ENCODE measurements at places on chromosomes 2 and 18.

DNA sequence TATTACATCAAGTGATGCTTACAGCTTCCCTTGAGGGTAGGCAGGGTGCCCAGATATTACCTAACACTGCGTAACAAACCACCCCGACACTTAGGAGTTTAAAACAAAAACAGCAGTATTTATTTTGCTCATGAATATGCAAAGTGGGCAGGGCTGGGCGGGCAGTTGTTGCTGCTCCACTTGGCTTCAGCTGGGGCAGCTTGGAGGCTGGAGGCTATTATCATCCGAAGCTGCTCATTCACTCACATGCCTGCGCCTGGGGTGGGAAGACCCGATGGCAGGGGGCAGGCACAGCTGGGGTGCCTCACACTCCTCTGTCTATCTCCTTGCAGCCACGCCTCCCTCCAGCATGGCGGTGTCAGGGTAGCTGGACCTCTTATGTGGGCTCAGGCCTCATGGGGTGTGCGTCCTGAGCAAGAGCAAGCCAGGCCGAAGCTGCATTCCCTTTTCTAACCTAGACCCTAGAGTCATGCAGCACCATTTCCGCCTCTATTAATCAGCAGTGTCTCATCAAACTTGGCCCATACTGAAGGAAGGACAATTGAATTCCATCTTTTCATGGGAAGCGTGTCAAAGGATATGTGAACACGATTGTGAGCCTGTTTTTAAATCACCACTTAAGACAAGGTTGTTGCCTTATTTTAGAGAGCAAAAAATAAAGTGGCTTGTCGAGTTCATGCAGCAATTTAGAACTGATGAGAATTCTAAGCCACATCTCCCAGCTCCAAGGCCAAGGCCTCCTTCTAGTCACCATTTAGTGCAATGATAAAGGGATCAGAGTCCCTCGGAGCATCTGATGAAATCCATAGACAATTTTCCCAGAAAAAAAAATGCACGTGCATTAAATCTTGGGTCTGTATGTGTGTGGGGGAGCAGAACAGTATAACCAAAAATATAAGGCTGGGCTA lies 54.9 kb downstream of the SDC1 start:
- DNase-seq, result no peak

GRCh38 chr2:176843208-176843607 lies 369.4 kb upstream of the HNRNPA3 start:
- no peak for DNase-seq

DNA sequence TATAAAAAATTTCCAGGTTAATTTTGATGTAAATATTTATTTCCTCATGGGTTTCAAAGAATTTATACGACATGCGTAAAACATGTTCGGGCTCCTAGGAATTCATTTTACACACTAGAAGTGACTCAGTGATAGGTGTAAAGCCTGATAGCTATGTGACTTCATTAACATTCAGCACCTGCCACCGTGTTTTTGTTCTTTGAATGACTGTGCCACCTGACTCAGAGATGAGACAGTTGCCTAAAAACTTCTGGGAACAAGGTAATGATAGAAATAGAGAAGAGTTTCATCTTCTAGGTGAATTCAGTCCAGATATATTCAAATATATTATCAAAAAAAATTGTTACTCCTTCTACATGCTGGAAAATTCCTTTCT lies 10.0 kb downstream of the IL1R2 start:
- DNase-seq, result no peak

GRCh38 chr2:191797500-191797899 lies 49.4 kb downstream of the CAVIN2 start:
- DNase-seq, result no peak

GRCh38 chr18:79400591-79401381 lies 5.1 kb downstream of the NFATC1 start:
- DNase-seq, result no peak

DNA sequence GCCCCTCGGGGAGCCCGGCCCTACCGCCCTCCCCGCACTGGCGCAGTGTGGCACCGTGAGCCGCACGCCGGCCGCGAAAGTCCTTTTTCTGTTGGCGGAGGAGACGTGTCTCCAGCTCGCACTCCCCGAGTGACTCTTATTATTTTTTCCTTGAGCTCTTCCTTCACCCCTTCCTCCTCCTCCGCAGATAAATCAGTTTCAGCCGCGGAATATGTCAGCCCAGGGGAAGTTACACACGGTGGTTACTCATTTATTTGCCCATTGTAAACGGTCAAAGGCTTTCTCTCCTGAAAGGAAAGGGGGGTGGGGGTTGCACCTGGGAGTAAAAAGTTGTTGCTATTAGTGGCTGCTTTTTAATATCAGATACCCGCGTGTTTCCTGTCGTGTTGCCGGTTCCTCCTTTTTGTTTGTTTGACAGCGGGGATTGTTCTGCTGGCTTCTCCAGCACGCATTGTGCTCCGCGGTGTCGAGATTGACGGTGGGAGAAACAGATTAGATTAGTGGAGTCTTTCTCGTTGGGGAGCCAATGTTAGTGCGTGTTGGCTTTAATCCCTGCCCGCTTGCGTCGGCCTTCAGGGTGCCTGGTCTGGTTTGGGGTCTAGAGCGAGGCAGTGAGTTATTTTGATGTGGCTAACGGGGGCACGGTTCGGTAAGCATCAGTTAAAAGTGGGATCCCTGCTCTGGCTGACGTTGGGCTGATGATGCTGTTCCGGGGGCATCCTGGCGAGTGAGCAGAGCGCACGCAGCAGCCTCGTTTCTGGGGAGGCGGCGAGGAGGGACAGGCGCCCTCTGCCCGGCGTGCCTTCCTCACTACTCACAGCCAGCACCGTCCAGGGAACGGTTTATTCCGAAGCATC lies 1.6 kb downstream of the CRIM1 start:
- DNase-seq, result peak; percentile 32

DNA sequence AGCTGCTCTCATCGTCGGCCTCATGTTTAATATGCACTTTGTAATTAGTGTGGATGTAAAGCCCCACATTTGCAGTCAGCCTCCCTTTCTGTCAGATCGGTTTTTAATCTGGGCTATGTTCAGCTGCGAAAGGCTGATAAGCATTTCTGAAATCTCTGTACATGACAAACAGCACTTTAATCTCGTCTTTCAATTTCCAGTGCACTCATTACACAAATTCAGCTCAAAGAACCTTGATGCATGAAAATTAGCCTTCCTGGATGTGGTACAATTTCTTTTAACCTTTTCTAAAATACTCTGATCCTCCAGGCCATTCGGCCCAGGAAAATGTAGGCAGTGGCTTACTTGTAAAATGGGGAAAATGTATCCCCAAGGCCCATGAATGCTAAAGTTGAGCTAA lies 265.1 kb downstream of the RND3 start:
- no peak for DNase-seq

DNA sequence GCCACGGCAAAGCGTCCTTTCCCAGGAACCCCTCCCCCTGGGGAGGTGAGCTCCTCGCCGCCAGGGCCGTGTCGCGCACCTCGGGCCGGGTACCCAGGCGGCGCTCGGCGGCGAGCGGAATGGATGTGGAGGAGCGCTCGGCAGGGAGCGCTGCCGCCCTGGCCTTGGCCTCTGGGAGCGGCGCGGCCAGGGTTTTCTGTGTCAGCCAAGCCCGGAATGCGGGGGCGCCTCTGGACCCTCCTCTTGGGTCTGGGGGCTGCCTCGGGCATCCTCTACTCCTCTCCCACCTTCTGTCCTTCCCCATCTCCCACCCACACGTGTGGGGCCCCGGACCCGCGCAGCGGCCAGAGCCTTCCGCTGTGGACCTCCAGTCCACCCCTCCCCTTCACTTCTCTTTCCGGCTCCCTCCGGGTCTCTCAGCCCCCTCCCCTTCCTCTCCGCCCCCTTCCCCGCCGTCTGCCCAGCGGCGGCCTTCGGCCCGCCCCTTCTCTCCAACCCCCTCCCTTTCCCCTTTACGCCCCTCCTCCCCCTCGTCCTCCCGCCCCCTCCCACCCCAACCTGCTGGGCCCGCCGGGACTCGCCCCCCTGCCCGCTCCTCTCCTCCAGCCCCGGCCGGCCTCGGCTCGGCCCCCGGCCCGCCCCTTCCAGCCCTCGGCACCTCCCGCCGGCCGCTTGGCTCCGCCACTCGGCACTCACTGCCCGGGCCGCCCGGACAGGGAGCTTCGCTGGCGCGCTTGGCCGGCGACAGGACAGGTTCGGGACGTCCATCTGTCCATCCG lies at the start of gene MERTK:
Gene MERTK, plus strand, starts transcription at position 684 of the 779 bp plus-strand sequence. CDS start 129 bp downstream, outside the sequence.
- peak; percentile 84 for DNase-seq

- peak; percentile 57 for DNase-seq
Measured at GRCh38 chr2:10654069-10654468, 35.7 kb downstream of the NOL10 start.

GRCh38 chr18:6399776-6400175 lies 14.9 kb downstream of the L3MBTL4 start:
- DNase-seq, result no peak
